ENCODE measurements at places on chromosomes 1 and 21. TPM values are rescaled to one million over a fixed set of nuclear protein-coding genes. Genes with fewer than 3 reads are reported as not detected.

GRCh38 chr1:185207980-185208602 lies 51.1 kb downstream of the SWT1 start:
- no peak for DNase-seq

DNA sequence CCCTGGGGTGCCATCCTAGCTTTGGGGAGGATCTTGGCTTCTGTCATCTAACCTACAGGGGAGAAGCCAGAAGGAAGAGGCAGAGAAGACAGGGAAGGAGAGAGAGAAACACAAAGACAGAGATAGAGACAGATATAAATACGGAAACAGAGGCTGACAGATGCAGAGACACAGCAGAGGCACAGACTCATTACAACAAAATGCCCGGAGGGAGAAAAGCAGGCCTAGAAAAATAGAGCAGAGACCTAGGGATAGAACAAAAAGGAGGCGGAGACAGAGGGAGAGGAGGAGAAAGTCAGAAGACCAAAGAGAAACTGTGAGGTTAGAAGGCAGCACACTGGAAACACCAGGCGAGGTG lies 1.9 kb downstream of the PEAR1 start:
- no peak for DNase-seq

TCHH gene
- total RNA-seq, result not detected

GRCh38 chr21:42671778-42672593 lies 18.6 kb downstream of the PDE9A start:
- DNase-seq, result no peak

PKP1 gene
- not detected for total RNA-seq

- no peak for DNase-seq
These were observed 22.7 kb downstream of the C21orf91 start for GRCh38 chr21:17796503-17796902.

TCHHL1 gene
- total RNA-seq, result not detected

GUCA2B gene
- total RNA-seq, result not detected

- DNase-seq, result no peak
These were observed 19.8 kb upstream of the UBR4 start for GRCh38 chr1:19229828-19230325.

DNA sequence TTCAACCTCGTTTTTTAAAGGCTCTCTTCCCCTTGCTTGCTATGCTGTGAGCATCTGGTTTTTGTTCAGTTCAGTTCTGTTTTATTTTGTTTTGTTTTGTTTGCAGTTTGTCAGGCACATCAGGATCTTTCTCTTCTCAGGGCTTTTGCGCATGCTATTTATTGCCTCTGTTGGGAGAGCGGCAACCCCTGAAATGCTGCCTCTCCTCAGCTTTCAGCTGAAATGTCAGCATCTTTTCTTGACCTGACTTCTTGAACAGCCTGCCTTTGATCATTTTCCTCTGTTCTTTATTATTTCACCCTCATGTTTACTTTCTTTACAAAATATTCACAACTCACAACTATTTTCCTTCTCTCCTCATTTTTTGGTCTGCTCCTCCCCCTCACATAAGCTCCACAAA lies 50.4 kb upstream of the RC3H1 start:
- no peak for DNase-seq

MNDA gene
- 5.2 TPM for total RNA-seq

DNA sequence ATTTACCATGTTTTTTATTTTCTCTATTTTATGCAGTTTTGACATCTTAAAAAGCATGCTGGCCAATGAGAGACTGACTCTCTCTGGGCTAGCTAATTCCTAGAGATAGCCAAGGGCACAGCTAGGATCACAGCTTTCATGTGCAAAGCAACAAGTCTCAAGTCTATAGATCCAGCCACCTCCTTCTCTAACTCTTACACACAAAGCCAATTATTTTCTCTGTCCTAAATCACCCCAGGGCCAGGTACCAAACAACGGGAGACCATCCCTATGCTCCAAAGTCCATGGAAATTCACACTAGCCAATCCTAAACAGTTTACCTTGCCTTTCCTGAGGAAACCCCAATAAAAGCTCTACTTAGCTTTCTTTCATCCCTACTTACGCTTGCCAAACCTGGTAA lies 38.0 kb downstream of the ARHGAP29 start:
- DNase-seq, result no peak

TNFRSF14 gene
- total RNA-seq, result 179 TPM

RCSD1 gene
- total RNA-seq, result 101 TPM

DNA sequence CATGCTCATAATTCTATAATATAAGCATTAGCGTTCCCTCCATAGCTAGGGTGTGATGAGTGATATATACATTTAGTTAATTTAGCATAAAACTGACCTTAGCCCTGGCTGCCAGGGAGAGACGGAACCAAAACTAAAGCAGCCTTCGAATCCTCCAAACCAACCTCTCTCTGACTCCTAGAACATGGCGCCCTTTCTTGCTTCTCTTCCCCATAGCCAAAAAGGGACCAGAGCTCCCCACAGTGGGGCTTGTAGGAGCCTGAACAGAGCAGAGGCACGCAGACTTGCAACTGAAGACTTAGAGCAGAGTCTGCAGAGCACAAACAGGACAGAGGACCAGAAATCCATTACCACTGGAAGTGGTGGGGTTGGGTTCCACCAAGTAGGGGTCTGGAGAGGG lies 17.7 kb downstream of the IRF2BP2 start:
- DNase-seq, result no peak

PPIAL4G gene
- total RNA-seq, result 0.42 TPM
